Naive thymus-derived CD4-positive, alpha-beta T cell (primary cell): ENCODE measurements at places on chromosomes 4 and X.

DNA sequence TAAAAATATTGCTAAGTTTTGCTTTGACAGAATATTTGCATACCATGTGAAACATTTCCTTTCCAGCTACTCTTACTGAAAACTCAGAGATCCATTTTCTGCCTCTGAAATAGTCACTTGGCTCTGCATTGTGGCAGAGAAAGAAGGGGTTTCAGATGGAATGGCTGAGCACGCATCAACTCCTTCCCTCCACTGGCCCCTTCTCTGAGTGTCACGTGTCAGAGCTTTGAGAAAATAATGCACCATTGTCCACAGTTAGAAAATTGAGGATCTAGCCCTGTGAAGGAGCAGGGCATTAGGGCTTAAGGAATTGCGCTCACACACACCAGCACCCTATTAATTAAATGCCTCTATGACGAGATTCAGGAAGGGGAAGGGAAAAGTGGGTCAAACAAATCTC, 78.8 kb upstream of the FAT4 start:
- H3K27me3 ChIP-seq, result no peaks in the 10 kb centered on the region
- H3K4me1 ChIP-seq, result no peaks in the 10 kb centered on the region
- H3K27ac ChIP-seq, result no peak overlapping the region
- DNase-seq, result no peak

GRCh38 chr4:73964862-73965611, 16.8 kb downstream of the PF4 start:
- H3K4me1 ChIP-seq, result no peaks in the 10 kb centered on the region
- H3K36me3 ChIP-seq, result no peaks in the 10 kb centered on the region
- DNase-seq, result no peak
- H3K27ac ChIP-seq, result no peak overlapping the region
- H3K27me3 ChIP-seq, result no peaks in the 10 kb centered on the region

- H3K4me3 ChIP-seq, result no peak overlapping the region
- H3K4me1 ChIP-seq, result no peaks in the 10 kb centered on the region
- no peaks in the 10 kb centered on the region for H3K27me3 ChIP-seq
- H3K27ac ChIP-seq, result no peak overlapping the region
- H3K36me3 ChIP-seq, result no peaks in the 10 kb centered on the region
Measured at GRCh38 chr4:152880263-152880662, 55.9 kb upstream of the FHDC1 start.

DNA sequence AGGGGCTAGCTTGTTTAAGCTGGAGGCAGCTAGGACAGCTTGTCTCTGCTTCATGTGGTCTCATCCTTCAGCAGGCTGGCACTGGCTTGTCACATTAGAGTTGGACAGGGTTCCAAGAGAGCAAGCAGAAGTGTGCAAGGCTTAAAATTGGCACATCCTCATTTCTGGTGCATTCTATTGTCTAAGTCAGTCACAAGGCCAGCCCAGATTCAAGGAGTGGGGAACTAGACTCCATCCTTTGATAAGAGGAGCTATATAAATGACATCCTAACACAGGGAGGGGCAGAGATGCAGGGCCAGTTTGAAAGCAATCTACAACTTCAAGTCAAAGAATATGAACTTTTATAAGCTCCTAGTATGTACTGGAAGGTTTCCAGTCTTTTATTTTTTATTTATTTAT, 313.2 kb downstream of the PTTG2 start:
- H3K27ac ChIP-seq, result no peak overlapping the region
- H3K4me1 ChIP-seq, result no peaks in the 10 kb centered on the region
- H3K36me3 ChIP-seq, result no peaks in the 10 kb centered on the region

DNA sequence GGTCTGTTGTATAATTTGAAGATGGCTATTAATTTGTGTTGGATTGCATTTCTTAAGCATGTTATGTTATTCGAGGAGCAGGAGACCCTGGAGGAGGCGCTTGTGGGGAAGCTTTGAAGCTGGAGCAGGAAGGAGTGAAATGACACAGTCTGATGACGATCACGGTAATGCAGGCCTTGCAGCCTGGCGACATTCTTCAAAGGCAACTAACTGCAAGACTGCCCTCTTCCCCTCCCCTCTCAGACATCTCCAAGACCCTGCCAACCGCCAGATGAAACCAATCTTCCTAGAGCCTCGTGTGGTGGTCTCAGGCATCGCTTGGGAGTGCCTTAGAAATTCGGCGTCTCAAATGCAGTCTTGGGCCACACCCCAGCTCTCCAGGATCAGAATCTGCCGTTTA, 16.1 kb downstream of the CLCN4 start:
- H3K4me1 ChIP-seq, result no peaks in the 10 kb centered on the region
- H3K27me3 ChIP-seq, result no peaks in the 10 kb centered on the region
- no peak overlapping the region for H3K4me3 ChIP-seq
- no peak overlapping the region for H3K27ac ChIP-seq
- no peak for DNase-seq

DNA sequence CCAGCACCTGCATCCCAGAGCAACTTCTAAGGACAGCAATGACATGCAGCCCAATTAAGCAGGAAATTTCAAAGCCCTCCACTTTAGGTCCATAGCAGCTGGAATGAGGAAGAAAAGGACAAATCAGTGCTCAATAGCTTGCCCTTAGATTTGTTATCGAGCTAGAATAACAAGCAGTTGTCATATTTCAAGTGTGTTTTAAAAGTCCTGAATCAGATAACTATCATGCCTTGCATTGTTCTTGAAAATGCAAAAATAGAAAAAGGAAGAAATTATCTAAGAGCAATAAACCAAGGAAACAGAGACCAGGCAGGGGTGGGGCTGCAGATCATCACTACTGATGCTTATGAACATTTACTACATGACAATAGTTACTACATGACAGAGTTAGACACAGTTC, 43.9 kb upstream of the KLF3 start:
- H3K36me3 ChIP-seq, result no peaks in the 10 kb centered on the region
- no peaks in the 10 kb centered on the region for H3K4me1 ChIP-seq
- no peaks in the 10 kb centered on the region for H3K27me3 ChIP-seq
- H3K27ac ChIP-seq, result no peak overlapping the region

DNA sequence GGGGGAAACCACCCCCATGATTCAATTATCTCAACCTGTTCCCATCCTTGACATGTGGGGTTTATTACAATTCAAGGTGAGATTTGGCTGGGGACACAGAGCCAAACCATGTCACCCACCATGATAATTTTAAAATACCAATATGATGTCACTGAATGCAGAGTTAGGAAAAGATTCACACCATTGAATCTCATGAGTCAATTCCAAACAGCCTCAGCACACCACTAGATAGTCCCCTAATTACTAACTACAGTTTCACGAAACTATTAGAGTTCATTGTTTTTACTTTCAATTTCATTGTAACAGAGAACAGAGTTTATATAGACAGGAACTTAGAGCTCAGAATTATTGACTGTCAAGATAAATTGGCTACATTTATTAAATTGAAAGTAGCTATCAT, 410.2 kb downstream of the FAM47A start:
- no peaks in the 10 kb centered on the region for H3K27me3 ChIP-seq

GRCh38 chr4:76511947-76512346, 76.9 kb downstream of the SHROOM3 start:
- H3K27me3 ChIP-seq, result no peaks in the 10 kb centered on the region
- H3K4me3 ChIP-seq, result no peak overlapping the region
- H3K27ac ChIP-seq, result no peak overlapping the region
- H3K36me3 ChIP-seq, result no peaks in the 10 kb centered on the region
- H3K4me1 ChIP-seq, result no peaks in the 10 kb centered on the region

GRCh38 chrX:10397349-10397748, 223.0 kb downstream of the MID1 start:
- no peaks in the 10 kb centered on the region for H3K4me1 ChIP-seq
- DNase-seq, result no peak
- no peak overlapping the region for H3K4me3 ChIP-seq
- H3K36me3 ChIP-seq, result no peaks in the 10 kb centered on the region

DNA sequence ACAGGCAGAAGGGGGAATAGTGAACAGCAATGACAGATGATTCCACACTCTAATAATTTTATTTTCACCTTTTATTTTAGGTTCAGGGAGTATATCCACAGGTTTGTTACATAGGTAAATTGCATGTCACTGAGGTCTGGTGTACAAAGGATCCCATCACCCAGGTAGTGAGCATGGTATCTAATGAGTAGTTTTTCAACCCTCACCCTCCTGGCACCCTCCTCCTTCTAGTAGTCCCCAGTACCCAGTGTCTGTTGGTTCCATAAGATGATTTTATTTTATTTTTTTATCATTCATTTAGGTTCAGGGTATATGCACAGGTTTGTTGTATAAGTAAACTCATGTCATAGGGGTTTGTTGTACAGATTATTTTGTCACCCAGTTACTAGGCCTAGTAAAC, 58.6 kb upstream of the UGT8 start:
- no peak overlapping the region for H3K4me3 ChIP-seq
- H3K27me3 ChIP-seq, result no peaks in the 10 kb centered on the region
- no peak for DNase-seq
- no peaks in the 10 kb centered on the region for H3K36me3 ChIP-seq
- no peak overlapping the region for H3K27ac ChIP-seq

- DNase-seq, result no peak
- H3K4me3 ChIP-seq, result no peak overlapping the region
- no peaks in the 10 kb centered on the region for H3K27me3 ChIP-seq
- no peaks in the 10 kb centered on the region for H3K36me3 ChIP-seq
- no peak overlapping the region for H3K27ac ChIP-seq
Measured at GRCh38 chr4:78779280-78779679, 3.1 kb downstream of the BMP2K start.

DNA sequence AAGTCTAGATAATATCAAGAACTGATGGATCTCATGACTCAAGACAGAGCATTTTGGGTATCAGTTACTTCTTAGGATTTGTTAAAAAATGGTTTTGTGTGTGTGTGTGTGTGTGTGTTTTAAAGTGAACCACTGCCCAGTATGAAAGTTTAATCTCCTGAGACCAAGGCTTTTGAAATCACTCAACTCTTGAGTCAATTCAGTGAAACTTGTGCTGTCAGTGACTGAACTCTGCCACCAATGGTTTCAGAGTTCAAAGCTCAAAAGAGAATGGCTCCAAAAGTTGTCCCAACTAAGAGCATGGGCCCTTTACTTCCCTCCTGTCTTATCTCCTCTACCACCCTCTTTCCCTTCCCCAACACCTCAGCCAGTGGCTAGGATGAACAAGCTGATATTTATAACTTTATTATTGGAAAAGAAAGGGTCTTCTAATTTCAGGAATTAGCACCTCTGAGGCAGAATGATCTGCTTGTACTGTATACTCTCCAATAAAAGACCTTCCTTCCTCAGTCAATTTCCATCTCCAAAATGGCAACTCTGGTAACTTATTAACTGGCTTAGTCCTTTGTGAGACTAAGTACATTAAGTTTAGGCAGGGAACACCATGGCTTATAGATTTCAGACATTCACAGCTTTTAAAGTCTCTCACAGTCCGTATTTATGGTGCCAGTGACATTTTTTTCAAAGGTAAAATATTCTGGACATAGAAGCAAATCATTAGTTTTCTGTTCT, 152.2 kb downstream of the REPS2 start:
- no peak overlapping the region for H3K4me3 ChIP-seq
- no peaks in the 10 kb centered on the region for H3K4me1 ChIP-seq
- no peaks in the 10 kb centered on the region for H3K27me3 ChIP-seq
- H3K27ac ChIP-seq, result no peak overlapping the region
- DNase-seq, result no peak
- no peaks in the 10 kb centered on the region for H3K36me3 ChIP-seq

GRCh38 chr4:24594887-24595286, 10.5 kb upstream of the DHX15 start:
- H3K27ac ChIP-seq, result no peak overlapping the region
- H3K4me1 ChIP-seq, result no peaks in the 10 kb centered on the region
- no peak overlapping the region for H3K4me3 ChIP-seq
- no peak for DNase-seq

GRCh38 chr4:101417046-101417445, 69.7 kb upstream of the PPP3CA start:
- no peak overlapping the region for H3K27ac ChIP-seq
- H3K4me1 ChIP-seq, result peaks cover 33% of the 10 kb centered on the region
- DNase-seq, result no peak
- no peaks in the 10 kb centered on the region for H3K36me3 ChIP-seq
- no peaks in the 10 kb centered on the region for H3K27me3 ChIP-seq

- no peak for DNase-seq
- no peaks in the 10 kb centered on the region for H3K4me1 ChIP-seq
- no peak overlapping the region for H3K27ac ChIP-seq
- H3K27me3 ChIP-seq, result no peaks in the 10 kb centered on the region
- no peak overlapping the region for H3K4me3 ChIP-seq
Measured at GRCh38 chrX:50814701-50815100, 707 bp upstream of the SHROOM4 start.

DNA sequence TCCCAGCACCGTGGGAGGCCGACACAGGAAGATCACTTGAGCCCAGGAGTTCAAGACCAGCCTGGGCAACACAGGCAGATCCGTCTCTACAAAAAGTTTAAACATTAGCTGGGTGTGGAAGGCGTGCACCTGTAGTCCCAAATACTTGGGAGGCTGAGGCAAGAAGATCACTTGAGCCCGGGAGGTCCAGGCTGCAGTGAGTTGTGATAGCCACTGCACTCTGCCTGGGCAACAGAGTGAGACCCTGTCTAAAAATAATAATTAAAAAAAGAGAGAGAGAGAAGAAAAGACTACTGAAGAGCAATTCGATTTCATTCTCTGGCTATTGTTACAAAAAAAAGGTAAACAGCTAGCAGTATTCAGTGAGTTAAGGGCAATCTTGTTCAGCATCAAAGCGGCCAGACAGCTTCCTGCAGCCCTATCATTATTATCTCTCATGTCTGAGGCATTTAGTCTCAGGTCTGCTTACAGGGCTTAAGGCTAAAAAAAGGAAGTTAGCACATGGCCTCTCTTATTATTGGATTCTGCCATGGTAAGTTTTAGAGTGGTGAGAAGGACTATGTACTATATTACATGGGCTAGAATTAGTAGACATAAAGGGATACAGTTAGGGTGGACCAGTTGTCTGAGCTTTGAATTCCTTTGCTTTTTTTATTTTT, 37.9 kb downstream of the ARHGEF6 start:
- H3K4me3 ChIP-seq, result no peak overlapping the region
- H3K4me1 ChIP-seq, result peaks cover 17% of the 10 kb centered on the region
- DNase-seq, result no peak
- H3K27me3 ChIP-seq, result no peaks in the 10 kb centered on the region
- H3K36me3 ChIP-seq, result peaks cover 12% of the 10 kb centered on the region

GRCh38 chr4:28317221-28317620, 1456.6 kb downstream of the STIM2 start:
- no peaks in the 10 kb centered on the region for H3K27me3 ChIP-seq
- no peaks in the 10 kb centered on the region for H3K36me3 ChIP-seq
- no peak for DNase-seq
- H3K4me3 ChIP-seq, result no peak overlapping the region
- H3K27ac ChIP-seq, result no peak overlapping the region

DNA sequence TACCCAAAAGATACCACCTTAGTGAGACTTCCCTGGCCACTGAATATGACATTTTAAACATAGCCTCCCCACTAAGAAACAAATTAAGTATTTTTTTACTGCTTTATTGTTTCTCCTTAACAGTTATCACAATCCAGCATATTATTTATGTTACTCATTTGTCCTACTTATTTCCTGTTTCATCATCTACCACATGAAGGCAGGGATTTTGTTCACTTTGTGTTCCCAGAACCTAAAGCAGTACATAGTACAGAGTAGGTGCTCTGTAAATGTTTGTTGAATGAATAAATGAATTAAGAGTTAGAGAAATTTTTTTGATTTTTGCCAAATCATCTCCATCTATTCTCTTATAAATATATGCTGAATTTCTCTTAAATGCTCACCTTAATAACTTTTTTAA, 318.4 kb upstream of the GIMD1 start:
- no peak overlapping the region for H3K4me3 ChIP-seq
- DNase-seq, result no peak
- H3K36me3 ChIP-seq, result no peaks in the 10 kb centered on the region
